Amygdala (tissue), 56 donors: ENCODE measurements at places on chromosomes 12 and 14.

- no peak for DNase-seq
Observed at GRCh38 chr12:3931776-3932175, 58.6 kb upstream of the PARP11 start.

GRCh38 chr12:118590406-118591150, 214.2 kb downstream of the SUDS3 start:
- DNase-seq: no peak

DNA sequence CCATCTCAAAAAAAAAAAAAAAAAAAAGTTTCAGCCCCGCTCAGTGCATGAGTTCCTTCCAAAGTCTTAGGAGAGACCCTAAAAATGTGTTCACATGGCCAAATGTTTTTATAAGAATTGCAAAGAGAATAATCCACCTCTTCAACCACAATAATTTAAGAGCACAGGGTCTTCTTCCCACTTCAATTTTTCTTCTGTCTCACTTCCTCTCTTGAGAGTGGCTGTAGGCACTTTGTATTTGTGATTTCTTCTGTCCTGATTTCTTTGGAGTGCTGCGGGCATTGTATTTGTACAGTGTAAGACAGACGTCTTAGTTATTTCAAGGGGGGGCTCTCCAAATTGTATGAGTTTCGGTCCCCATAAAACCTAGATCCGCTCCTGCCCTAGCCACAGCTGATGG, 58.3 kb downstream of the C12orf56 start:
- no peak for DNase-seq

DNA sequence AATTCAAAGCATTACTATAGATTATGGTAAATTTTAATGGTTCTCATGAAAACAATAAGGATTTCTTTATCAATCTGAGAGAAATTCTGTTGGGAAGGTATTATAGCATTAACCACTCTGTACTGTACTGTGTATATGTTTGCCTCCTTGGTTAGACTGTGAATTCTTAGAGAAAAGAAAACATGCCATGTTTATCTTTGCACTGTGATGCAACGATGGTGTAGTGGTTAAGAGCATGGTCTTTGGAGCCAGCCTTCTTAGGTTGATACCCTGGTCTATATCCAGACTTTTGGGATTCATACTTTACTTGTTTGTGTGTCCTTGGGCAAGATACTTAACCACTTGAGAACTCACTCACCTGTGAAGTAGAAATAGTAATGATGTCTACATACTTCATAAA, 32.2 kb upstream of the NUBPL start:
- no peak for DNase-seq

DNA sequence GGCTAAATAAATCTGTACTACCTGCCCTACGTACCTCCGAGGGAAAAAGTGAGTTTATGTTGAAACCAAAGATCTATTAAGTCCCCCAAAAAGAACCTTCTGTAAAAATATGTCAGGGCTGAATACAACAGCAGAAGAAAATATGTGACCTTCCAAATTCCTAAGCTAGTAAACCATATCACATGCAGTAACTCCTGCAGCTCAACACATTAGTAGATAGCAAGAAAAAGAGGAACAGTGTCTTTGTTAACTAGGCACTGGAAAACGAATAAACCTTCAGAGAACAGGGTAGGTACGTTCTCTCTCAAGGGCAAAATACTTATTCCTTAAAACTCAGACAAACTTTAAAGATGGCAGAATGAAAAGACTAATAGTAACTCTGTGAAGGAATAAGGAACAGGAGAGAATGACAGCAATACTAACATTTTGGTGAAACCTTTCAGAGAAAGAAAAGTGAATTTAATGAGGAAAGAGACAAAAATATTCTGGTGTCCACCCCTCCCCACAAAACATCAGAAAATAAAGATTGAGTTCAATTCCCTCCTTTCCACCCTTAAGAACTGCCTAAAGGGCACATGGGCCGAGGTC, 18.0 kb downstream of the CBX5 start:
- no peak for DNase-seq

DNA sequence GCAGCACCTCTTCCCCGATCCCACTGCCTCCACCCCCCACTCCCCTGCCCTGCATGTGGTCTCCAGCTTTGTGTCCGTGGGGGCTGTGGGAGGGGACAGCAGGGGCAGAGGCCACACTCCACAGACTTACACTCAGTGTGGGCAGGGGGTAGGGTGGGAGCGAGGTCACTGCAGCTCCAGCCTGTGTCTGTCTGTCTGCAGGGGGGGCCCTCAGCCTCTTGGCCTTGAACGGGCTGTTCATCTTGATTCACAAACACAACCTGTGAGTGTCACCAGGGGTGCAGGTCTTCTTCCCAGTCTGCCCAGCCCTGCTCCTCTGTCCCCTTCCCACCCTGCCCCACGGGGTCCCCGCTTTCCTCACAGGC, 6.5 kb downstream of the NOC4L start:
- no peak for DNase-seq

- no peak for DNase-seq
Observed at GRCh38 chr12:32804301-32804700, 48.6 kb upstream of the YARS2 start.

GRCh38 chr12:120546050-120546386, 11.9 kb downstream of the RNF10 start:
- DNase-seq: no peak

GRCh38 chr14:82445810-82446570, 912.3 kb upstream of the SEL1L start:
- no peak for DNase-seq

- no peak for DNase-seq
Observed at GRCh38 chr14:96681829-96682228, 115.4 kb upstream of the VRK1 start.

DNA sequence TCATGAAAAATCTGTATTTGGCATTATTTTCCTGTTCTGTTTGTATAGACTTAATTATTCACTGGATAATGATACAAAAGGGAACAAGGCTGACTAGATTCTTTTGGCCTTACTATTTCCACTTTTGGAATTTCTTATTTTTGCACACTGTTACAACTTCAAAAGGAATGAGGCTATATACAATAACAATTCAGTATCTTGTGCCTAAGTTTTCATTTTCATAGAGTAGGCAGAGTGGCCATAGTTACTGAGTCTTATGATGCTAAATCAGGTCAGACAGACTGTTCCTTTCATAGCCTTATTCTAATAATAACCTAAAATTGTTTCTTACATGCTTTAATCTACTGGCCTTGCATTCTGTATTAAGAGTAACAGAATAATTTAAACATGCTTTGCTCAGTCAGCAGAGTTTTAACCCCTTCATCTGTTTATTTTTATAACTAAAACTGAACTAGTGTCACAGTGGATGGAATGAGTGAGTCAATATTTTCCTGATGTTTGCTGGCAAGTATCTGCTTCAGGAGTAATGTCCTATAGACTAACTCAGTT, 10.5 kb downstream of the TTC8 start:
- no peak for DNase-seq

- no peak for DNase-seq
Observed at GRCh38 chr14:23167116-23167847, 16.2 kb downstream of the SLC7A8 start.

DNA sequence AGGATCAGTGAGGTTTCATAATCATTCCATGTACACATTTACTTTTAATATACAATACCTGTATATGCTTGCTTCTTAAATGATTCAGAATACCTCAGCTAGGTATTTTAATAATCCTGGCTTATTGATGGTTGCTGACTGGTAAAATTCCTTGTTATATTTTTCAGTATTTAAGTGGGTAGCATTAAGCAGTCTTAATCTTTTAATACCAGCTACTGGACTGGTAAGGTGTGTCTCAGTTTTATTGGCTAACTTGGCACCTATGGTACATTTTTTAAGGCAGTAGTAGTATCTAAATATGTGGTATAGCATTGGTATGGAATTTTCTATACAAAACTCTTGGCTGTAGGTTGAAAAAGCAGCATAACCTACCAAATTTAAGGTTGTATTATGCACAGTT, 96.6 kb downstream of the RAD52 start:
- DNase-seq: no peak

- DNase-seq: no peak
Observed at GRCh38 chr12:122533856-122534255, 6.8 kb downstream of the KNTC1 start.

- no peak for DNase-seq
Observed at GRCh38 chr12:79933532-79934264, 1.2 kb downstream of the PPP1R12A start.

DNA sequence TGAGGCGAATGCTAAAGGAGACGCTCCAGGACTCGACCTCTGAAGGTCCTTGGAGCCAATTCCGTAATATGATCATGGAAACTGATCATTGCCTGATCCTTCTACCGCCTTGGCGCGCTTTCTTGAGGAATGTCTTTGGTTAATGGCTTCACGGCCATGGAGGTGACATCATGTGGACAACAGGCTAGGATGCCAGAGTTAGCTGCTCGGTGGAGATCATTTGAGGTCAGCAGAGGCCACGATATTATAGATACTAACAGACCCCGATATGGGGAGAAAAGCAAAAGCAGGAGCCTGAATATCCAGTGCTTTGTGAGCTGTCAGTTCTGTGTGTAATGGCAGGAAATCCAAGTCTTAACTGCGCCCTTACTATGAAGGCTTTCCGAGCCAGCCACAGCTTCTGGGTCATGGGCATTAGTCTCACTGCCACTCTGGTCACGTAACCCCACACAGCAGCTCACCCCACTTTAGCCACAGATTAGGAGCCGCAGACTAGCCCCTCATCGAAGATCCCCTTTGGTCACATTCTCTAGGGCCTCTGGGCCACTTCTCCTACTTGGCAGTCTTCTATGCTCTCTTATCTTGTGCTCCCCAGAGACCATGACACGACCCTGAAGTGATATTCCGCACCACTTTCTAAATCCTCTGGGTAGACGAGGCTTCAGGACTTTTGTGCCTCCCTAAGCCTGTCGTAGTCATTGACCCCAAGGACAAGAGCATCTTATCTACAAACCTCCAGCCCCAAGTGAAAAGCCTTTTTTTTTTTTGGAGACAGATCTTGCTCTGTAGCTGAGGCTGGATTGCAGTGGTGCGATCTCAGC, 724 bp upstream of the CS start:
- DNase-seq: no peak

DNA sequence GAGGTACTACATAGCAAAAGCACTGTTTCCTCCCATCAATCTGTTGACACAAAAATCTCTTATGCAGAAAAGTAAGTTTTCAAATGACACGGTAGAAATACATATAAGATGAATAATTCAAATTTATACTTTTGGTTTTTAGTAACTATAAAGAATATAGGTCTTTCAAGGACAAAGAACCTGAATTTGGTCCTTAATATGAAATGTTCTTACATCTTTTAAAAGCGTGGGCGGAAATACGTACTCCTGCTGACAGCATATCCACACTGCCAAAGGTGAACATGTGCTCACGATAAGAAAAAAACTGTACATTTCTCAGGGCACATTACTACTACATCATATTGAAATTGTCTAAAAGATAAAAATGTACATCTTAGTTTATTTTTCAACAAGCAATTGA, 127.6 kb downstream of the FOXN3 start:
- no peak for DNase-seq

- no peak for DNase-seq
Observed at GRCh38 chr12:121787063-121788025, 6.1 kb downstream of the RHOF start.

- DNase-seq: no peak
Observed at GRCh38 chr14:60589442-60589841, 59.8 kb downstream of the SIX1 start.

DNA sequence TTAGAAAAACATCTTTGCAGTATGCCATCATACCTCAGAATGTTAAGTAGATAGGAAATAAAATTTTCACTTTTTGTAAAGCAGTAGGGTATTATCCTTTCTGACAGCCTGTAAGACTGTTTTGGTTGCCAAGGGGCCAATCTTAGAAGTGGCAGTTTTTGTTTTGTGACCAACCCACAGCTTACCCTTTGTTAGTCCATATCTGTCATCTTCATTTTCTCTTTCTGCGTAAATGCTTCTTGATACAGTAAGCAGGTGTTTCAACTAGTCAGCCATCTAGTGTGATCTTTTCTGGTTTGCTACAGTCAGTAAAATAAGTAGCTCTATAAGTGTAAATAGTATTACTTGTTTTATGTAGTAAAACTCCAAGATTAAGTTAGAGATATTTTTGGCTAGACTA, 8.8 kb downstream of the PPM1A start:
- no peak for DNase-seq

- no peak for DNase-seq
Observed at GRCh38 chr12:88579161-88579517, 1.1 kb downstream of the KITLG start.

GRCh38 chr12:56079723-56080555, at the start of gene ERBB3:
ERBB3 (plus strand) TSS chr12:56080165; CDS start chr12:56080301, 136 bp downstream.
- no peak for DNase-seq

- DNase-seq: no peak
Observed at GRCh38 chr14:34715127-34715863, 902 bp upstream of the CFL2 start.

DNA sequence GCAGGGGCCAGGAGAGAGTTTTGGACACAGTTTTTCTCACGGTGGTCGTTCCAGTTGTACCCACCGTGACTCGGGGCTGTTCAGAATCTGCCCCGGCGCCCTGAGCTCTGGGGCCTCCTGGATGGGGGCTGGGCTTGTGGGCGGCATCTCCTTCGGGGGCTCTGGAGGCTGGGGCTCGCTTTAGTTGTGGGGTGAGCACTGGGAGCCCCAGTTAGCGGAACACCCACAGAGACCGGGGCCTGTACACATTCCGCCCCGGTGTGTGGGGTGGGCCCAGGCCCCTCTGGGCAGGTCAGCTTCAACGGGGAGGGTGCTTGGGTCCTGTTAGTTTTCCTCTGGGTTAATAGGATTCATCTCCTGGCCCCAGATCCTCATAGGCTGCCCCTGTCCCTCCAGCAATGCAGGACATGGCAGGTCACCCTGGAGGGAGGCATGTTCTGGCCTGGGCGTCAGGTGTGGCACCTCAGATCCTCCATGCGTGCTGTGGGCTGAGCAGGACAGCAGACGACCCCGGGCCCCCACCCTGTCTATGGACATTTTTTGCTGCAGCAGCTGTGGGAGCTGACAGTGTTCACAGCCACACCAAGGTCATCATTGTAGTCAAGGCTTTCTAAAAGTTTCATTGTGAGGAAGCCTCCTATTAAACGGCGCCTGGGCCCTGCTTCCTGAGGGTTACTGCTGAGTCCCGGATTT, 393.2 kb downstream of the TMEM121 start:
- DNase-seq: no peak

- DNase-seq: no peak
Observed at GRCh38 chr12:38538319-38538718, 221.7 kb downstream of the ALG10B start.

DNA sequence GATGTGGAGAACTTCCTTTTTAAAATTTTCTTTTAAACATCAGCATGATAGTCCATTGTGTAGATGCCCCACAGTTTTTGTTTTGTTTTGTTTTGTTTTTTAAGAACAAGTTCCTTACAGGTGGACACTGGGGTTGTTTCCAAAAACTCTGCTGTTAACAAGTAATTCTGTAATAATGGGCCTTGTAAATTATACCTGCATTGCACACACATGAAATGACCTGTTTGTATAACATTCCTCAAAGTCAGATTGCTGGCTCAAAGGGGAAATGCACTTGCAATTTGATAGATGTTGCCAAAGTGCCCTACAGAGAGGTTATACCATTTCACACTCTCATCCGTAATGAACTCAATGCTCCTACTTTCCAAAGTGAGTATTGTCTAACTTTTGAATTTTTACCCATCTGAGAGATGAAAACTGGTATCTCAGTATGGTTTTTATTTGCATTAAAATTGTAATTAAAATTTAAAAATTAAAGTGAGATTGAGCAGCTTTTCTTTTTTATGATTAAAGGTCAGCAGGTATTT, 89.2 kb downstream of the SPPL3 start:
- DNase-seq: no peak

- DNase-seq: no peak
Observed at GRCh38 chr12:115710104-115710564, 567.4 kb downstream of the MED13L start.
